Astrocyte of the cerebellum (primary cell): ENCODE measurements at places on chromosomes 4 and X.

DNA sequence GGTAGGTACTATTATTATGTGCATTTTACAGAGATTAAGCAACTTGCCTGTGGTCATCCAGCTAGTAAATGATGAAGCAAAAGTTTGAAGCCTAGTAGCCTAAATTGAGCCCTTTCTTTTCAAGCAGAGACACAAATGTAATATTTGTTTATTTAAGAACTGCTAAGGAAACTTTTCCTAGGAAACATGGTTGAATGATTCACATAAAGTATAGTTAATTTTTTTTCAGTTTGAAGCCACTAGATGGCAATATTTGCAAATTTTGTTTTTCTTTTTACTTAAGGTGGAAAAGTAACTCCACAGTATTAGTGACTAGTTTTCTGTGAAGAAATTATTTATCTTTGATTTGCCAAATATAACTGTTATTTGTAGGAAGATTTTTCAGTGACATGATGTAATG lies 52.8 kb upstream of the ANKRD17 start:
- peak; percentile 16 for DNase-seq

DNA sequence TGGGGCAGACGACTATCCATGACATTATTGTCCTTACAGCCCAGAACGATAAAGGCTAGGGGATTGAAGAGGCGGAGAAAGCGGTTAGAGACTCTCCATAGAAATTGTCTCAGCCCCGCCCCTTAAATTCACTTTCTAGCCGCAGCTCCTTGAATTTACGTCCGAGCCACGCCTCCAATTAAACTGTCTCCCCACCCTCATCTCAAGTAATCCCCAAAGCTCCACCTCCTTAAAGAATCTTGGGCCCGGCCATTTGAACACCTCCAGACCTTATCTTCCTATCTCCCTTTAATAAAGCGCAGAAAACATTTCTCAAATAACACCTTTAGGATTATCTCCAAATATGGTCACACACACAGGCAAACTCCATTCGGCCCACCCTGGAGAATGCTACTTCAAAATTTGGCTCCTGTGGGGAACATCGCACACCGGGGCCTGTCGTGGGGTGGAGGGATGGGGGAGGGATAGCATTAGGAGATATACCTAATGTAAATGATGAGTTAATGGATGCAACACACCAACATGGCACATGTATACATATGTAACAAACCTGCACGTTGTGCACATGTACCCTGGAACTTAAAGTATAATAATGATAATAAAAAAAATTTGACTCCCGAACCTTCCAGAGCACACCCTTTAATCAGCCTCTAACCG lies 7.2 kb upstream of the MAGIX start:
- DNase-seq: peak; percentile 42

DNA sequence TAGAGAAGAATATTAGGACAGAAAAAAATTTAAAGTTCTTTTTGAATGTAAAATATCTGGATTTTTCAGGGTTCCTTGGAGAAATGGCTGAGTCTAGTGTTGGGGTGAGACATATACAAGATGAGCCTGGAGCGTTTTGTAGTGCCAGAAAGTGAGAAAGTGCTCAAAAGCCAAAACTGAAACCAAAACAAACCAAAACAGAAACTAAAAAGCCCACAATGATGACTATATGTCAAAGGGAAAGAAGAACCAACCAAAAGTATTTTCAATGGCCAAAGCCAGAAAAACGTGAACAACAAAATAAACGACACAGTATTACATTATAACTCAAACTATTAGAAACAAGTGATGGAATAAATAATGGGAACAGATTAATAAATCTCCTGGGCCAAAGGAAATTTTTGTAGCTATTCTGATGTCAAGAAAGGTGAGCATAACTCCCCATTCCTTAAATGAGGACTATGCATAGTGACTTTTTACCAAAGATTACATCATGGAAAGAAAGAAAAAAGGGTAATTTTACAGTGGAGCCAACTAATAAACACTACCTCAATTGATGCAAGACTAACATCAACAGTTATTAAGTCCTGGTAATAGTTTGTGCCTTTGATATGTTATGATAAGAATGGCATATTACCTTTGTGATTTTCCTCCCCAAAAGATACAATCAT lies 1137.6 kb downstream of the C4orf33 start:
- no peak for DNase-seq

GRCh38 chr4:141328560-141329173 lies 108.0 kb downstream of the ZNF330 start:
- no peak for DNase-seq

GRCh38 chr4:190018201-190018920 lies 8.7 kb downstream of the FRG2 start:
- DNase-seq: no peak

- DNase-seq: no peak
Measured at GRCh38 chr4:15847746-15848145, 69.6 kb downstream of the CD38 start.

DNA sequence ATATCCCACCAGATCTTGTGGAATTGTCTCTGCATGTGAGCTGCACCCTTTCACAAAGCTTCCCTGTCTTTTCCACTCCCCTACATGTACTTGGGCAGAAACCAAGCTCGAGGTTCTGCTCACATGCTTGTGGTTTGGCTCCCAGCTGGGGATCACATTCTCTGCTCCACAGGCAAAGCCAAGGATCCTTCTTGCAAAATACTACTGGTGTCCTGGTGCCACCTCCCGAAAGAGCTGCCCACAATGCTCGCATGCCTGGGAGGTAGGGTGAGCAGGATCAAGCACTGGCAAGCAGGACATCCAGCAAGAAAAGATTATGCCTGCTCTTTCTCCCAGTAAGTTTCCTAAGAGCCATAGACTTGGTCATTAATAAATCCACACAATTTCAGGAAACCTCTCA lies 45.1 kb upstream of the PPARGC1A start:
- DNase-seq: peak; percentile 95

- DNase-seq: no peak
Measured at GRCh38 chrX:115564243-115564642, 3.3 kb downstream of the PLS3 start.

GRCh38 chr4:98555798-98556445 lies 102.5 kb downstream of the TSPAN5 start:
- no peak for DNase-seq

GRCh38 chr4:74125029-74125428 lies 26.0 kb upstream of the CXCL2 start:
- DNase-seq: no peak
